ENCODE measurements at places on chromosomes 2 and 18.

DNA sequence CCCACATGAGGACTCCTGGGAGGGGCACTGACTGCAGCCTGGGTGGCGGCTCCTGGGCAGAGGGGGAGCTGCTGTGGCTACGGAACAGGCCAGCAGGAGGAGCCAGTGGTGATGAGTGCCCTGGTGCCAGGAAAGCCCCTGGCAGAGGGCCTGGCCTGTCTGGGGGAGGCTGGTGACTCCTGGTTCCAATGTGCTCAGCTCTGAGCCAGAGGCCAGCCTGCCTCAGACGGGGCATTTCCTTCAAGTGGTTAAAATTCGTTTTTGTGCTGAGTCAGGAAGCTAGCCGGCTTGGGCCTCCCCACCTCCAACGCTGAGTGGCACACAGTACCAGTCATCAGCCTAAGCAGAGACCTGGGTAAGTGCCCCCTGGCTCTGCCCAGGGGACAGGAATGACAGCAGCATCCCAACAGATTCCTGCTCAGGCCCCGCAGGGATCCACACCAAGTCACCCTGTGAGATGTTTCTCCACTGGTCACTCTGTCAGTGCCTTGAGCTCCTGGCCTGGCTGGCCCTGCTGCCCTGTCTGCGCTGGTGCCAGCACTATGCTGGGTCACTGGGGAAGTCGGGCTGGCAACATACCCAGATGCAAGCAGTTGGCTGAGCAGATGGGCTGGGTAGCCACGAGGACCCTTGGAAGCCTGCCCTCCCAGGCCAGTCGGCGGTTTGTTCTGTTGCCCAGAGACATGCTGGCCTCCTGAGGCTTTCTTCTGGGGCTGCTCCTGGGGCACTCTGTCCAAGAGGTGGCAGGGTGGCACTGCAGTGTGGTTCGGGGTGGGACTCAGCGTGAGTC, 7.1 kb upstream of the KLF11 start:
- no peak for DNase-seq

GRCh38 chr18:10705786-10706185, 180.0 kb downstream of the NAPG start:
- DNase-seq = no peak

- DNase-seq = no peak
These were observed 29.0 kb upstream of the CATIP start for GRCh38 chr2:218327451-218328210.

DNA sequence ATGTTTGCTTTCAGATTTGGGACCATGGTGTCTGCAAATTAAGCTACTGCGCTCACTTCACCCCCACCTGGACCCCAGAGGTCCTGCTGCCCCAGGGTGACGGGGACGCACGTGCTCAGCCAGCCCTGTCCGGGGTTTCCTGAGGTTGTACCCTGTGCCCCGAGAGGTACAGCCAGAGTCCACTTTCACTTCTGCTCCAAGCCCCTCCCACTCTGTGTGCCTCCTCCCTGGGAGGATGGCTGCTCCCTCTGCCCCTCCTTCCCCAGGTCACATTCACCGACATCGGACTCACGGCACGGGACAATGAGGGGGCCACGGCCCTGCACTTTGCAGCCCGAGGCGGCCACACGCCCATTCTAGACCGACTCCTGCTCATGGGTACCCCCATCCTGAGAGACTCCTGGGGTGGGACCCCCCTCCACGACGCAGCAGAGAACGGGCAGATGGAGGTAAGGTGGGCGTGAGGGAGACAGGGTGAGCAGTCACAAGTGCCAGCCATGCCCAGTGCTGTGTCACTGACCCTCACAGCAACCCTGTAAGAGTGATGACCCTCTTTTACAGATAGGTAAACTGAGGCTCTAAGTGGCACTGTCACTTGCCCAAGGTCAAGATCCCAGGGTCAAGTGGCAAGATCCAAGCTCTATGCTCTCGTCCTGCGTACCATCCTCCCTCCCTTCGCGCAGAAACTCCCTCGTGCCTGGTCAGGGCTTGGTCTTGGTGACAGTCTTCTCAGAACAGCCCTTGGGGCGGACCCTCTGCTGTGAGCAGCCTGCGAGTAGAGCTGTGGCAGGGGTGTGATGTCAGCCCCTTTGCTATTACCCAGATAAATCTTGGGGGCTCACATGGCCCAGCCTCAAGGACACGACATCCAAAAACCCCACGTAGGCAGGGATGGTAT, 7.6 kb downstream of the ESPNL start:
- DNase-seq = peak; percentile 40

- DNase-seq = no peak
These were observed 40.1 kb downstream of the RTN4 start for GRCh38 chr2:55010149-55010591.

DNA sequence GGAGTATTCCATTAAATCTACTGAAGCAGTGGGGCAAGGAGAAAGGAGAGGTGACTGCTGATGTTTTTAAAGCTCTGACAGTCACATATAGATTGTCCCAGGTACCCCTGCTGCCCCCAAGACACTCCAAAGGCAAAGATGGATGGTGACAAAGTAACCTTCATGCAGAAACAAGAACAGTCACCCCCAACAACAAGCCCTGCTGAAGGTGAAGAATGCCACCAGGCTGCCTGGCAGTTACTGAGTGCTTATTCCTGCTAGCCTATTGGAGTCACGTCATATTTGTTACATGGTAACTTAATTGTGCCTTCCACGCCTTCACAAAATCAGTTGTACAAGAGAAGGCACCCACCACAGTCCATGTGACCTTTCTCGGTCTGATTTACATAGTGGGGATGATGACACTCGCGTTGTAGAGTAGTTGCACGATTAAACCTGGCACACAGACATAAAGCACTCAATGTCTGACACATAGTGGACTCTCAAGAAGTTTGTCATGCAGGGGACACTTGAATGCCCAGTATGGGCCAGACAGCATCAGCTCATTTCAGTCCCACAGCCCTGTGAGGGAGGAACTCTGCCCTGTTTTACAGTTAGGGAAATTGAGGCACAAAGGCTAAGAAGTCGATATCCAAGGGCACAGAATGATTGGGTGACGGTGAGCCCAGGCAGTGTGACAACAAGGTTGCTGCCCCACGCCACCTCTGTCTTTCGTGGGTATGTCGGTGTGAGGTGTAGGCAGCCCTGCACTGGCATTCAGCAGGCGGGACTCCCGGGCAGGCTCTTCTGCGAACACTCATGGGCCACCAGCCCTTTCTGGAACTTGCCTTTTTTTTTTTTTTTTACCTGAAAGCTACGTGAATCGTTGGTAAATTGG, 62.7 kb downstream of the ZCCHC2 start:
- DNase-seq = no peak

- DNase-seq = no peak
These were observed 19.6 kb upstream of the SULT1C3 start for GRCh38 chr2:108220191-108220590.

DNA sequence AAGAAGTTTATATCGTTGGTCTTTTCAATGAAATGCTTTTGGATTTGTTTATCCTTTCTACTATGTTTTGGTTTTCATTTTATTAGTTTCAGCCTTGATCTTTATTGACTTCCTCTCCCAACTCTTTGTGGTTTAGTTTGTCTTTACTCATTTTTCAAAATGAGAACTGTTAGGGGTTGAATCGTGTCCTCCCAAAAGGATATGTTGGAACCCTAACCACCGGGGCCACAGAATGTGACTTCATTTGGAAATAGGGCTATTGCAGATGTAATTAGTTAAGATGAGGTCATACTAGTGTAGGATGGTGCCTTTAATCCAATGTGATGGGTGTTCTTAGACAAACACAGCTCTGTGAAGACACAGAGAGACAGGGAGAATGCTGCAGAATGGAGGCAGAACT, 60.4 kb upstream of the IL1R2 start:
- DNase-seq = no peak

DNA sequence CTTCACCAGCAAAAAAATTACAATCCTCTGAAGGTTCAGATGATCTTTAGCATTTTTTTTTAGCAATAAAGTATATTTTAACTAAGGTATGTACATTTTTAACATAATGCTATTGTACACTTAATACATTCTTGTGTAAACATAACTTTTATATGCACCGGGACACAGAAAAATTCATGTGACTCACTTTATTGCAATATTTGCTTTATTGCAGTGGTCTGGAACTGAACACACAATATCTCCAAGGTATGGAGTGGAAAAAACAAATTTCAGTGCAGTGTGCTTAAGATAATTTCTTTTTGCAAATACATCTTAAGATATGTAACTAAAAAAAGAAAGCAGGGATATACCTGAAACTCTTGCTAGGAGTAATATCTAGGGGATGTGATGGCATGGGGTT, 5.1 kb upstream of the TWSG1 start:
- DNase-seq = no peak

GRCh38 chr2:196173505-196173904, 2.1 kb upstream of the STK17B start:
- no peak for DNase-seq

DNA sequence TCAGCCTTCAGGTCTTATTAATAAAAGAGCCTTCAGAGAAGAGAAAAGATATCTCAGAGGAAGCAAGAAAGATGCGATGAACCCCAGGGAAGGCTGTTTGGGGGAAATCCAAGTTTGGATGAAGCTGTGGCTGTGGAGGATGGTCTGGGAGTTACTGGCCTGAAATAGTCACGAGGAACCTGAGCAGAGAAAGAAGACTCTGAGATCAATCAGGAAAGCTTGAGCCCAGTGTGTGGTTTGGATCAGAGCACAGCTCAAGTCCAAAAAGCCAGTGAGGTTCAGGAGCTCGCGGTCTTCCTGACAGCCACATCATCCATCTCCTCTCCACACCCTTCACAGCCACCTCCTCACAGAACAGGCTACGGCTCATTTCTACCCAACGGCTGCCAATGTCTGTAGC, 87.4 kb upstream of the SERPINE2 start:
- DNase-seq = no peak

- DNase-seq = peak; percentile 62
These were observed 1.0 kb downstream of the UBR3 start for GRCh38 chr2:169828141-169828811.

- DNase-seq = peak; percentile 75
These were observed 155.2 kb downstream of the SH3BP4 start for GRCh38 chr2:235106874-235107639.

GRCh38 chr18:22639026-22639463, 221.3 kb upstream of the CTAGE1 start:
- no peak for DNase-seq

DNA sequence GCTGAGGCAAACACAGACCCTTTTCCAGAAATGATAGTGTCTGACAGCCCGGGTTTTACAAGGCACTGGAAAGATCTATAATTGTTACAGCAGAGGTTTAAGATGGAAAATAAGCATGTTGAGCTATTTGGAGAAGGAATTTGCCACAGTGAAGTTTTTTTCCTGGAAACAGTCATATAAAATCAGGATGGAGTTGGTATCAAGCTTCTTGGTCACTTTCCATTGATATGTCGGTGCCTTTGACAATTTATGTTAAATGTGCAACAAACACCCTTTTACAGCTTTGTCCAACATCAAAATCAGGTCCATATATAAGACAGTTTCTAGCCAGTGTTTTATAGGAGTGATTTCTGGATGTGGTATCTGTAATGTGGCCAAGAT, 117.2 kb upstream of the NRP2 start:
- DNase-seq = no peak

DNA sequence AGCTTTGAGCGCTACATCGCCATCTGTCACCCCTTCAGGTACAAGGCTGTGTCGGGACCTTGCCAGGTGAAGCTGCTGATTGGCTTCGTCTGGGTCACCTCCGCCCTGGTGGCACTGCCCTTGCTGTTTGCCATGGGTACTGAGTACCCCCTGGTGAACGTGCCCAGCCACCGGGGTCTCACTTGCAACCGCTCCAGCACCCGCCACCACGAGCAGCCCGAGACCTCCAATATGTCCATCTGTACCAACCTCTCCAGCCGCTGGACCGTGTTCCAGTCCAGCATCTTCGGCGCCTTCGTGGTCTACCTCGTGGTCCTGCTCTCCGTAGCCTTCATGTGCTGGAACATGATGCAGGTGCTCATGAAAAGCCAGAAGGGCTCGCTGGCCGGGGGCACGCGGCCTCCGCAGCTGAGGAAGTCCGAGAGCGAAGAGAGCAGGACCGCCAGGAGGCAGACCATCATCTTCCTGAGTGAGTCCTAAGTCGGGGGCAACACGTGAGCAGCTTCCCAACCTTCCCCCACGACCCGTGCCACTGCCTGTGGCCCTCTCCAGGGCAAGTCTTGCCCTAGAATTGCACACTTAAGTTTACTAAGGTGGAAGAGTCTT, 928 bp downstream of the GPR39 start:
- DNase-seq = no peak

DNA sequence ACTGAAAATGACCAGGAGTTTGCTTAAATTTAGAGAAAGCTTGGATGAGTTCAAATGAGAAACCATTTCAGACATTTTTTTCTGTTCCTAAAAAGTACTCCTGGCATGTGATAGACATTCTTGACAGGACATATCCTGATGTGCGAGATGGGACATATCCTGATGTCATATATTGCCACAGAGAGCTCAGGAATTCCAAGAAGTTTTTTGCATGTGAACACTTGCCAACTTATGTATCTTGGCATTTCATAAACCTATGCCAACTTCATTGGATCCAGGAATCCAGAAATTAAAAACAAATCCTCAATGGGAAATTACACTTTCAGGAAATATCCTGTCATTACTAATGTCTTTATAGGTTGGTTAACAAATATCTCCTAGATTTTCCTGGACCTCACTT, 2.9 kb upstream of the SERPINB3 start:
- no peak for DNase-seq

DNA sequence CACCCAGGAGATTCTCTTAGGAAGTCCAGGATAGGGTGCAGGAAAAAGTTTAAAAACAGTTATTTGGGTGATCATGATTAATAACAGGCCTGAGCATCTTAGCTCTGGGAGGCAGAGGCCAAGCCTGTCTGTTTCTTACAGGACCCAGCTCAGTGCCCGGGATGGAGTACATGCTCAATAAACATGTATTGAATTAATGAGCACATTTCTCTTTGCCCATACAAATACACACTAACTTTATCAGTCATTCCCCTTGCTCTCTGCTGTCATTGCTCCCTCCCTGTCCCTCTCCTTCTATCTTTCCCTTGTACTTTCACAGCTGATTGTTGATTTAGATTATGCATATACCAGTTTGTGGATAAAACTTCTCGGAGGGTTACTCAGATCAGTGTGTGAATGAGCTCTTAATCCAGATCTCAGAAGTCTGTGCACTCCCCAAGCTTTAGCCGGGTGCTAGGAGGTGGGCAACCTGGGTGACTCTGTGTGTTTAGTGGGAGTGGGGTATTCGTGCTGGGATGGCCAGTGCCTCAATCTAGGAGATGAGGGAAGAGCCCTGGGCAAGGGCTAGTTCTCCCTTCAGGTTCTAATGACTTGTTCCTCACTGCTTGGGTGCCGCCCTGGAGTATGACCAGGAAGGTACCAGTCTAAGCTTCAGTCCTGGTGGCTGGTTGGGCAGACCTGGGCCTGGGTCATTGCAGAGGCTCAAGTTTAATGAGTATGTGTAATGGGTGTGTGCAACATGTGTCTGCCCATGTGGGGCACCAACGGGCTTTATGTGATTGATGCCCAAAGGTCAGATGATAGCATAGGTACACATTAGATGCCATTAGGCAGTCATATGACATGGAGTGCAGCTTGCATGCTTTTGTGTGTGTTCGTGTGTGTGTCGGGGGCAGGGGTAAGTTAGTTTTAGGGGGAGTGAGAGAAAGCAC, 10.6 kb downstream of the EMX1 start:
- DNase-seq = no peak
